Heart right ventricle (tissue), 16 donors: ENCODE measurements at places on chromosomes 7 and 10. TPM values are rescaled to one million over a fixed set of nuclear protein-coding genes. Genes with fewer than 3 reads are reported as not detected.

GRCh38 chr7:99837649-99838361 is 10.0 kb downstream of the CYP3A43 start:
- DNase-seq = no peak

DNA sequence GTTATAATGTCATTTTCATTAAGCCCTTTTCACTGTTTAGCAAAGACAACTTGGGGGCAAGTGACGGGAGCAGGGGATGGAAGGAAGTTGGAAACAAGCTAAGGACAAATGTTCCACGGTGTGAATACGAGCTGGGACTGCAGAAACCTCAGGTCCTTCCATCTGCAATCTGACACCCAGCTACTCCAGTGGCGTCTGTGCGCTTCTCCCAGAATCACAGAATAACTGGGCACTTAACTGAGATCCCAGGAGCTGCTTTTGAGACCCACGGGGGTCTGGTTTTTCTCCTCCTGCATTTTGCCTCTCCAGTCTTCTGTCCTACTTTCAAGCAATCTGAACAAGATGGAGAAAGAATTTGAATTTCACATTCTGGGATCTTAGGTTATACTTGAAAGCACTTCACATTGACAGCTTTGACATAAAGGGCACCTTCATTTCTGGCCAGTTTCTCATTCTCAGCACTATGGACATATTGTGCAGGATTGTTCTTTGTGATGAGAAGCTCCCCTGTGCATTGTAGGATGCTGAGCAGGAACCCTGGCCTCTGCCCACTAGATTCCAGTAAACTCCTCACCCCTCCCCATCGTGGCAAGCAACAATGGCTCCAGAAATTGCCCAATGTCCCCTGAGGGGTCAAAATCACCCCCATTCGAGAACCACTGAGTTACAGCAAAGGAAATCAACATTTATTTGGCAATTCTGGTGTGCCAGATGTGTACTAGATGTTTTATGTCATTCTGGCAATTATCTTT is 194.1 kb downstream of the CACNB2 start:
- DNase-seq = no peak

- DNase-seq = no peak
Observed at GRCh38 chr10:83816942-83817341, 322.4 kb upstream of the GHITM start.

DNA sequence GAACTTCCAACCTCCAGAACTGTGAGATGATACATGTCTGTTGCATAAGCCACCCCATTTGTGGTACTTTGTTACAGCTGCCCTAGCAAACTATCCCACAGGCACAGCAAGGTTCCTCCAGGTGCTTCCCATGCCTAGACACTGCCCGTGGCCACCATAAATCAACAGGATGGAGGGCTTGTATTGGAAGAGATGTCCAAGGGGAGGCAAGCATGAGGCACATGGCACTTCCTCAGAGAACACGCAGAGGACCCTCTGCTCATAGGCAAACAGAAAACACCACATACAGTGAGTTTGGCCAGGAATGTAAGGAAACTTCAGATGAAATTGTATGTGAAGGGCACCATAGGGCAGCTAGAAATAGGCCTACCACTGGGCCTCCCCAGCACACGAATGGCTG is 291.1 kb downstream of the GRID1 start:
- no peak for DNase-seq

- DNase-seq = no peak
Observed at GRCh38 chr7:93055543-93056107, 62.2 kb downstream of the SAMD9 start.

- no peak for DNase-seq
Observed at GRCh38 chr10:37780536-37780935, 76.9 kb downstream of the ZNF248 start.

DNA sequence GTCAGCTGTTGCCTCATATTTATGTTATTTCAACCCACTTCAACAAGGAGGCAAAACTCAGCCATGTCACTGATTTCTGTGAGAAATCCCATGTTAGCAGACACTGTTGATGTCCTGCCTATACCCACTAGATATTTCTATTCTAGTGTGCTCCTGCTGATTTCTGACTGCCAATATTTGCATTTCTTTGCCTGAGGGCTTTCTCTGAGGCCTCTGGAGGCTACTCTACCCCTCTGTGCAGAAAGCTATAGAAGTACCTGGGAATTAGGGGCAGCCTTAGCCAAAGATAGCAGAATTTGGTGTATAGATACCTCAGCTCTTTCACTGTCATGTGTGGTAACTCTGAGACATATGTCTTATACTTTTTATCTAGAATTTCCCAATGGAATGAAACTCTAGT is 348.8 kb downstream of the SORCS3 start:
- no peak for DNase-seq

DNA sequence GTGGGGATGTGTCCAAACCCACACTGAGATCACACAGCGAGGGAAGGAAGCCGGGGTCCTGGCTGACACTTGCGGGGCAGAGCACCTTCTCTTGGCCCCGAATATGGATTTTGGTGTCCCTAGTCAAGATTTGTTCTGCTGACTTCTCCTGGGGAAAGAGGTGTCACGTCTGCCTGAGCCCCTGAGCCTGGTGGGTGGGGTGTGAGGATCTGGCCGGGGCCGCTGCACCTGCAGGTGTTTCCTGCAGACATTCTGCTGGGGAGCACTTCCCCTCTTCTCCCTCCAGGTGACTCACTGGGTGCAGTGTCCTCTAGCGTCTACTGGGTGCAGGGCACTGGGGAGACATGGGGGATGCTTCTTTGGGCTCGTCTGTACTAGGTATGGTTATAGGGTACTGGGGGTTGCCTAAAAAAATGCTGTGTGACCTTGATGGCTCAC is 99.2 kb downstream of the GRK5 start:
- DNase-seq = no peak

Gene CALHM1
- not detected for total RNA-seq

Gene ZCWPW1
- total RNA-seq = 4.8 TPM

Gene TMEM273
- total RNA-seq = 10.9 TPM

Gene TLX1
- total RNA-seq = not detected

Gene PBLD
- 6.7 TPM for total RNA-seq
